ENCODE measurements at places on chromosomes 1 and 21. TPM values are rescaled to one million over a fixed set of nuclear protein-coding genes. Genes with fewer than 3 reads are reported as not detected.

Gene RBP7
- 162 TPM for polyA plus RNA-seq

Gene SHE
- 3.2 TPM for polyA plus RNA-seq

Gene CFHR4
- polyA plus RNA-seq = not detected

Gene BACH1
- 15.3 TPM for polyA plus RNA-seq

Gene PRAMEF25
- polyA plus RNA-seq = not detected

Gene S100A6
- 1,599 TPM for polyA plus RNA-seq

Gene ATP1A2
- 110 TPM for polyA plus RNA-seq

Gene TCHH
- polyA plus RNA-seq = 0.90 TPM

Gene OVAAL
- not detected for polyA plus RNA-seq

Gene TNFRSF4
- 1.4 TPM for polyA plus RNA-seq

Gene OPTC
- not detected for polyA plus RNA-seq

Gene ZNF683
- polyA plus RNA-seq = 0.46 TPM

Gene FAM229A
- polyA plus RNA-seq = 5.2 TPM

Gene PLA2G2F
- not detected for polyA plus RNA-seq

Gene SESN2
- 9.1 TPM for polyA plus RNA-seq

Gene OR2AK2
- polyA plus RNA-seq = not detected

Gene AQP10
- not detected for polyA plus RNA-seq

Gene AUNIP
- 0.22 TPM for polyA plus RNA-seq

Gene SCCPDH
- polyA plus RNA-seq = 14.6 TPM

Gene HORMAD1
- not detected for polyA plus RNA-seq

Gene MIXL1
- polyA plus RNA-seq = not detected

Gene RSPH1
- polyA plus RNA-seq = 1.6 TPM

Gene ADGRL4
- polyA plus RNA-seq = 25.2 TPM

Gene RCAN1
- polyA plus RNA-seq = 10.3 TPM

Gene AP4B1
- polyA plus RNA-seq = 7.2 TPM

Gene DOP1B
- polyA plus RNA-seq = 4.4 TPM

Gene KCNJ6
- under 0.01 TPM for polyA plus RNA-seq

Gene IQGAP3
- 0.22 TPM for polyA plus RNA-seq

Gene HUNK
- 1.3 TPM for polyA plus RNA-seq

Gene ZFP69B
- 0.22 TPM for polyA plus RNA-seq

Gene PGLYRP3
- polyA plus RNA-seq = not detected

Gene CACNA1S
- under 0.01 TPM for polyA plus RNA-seq

Gene P3R3URF
- not detected for polyA plus RNA-seq

Gene RPS27
- 19,190 TPM for polyA plus RNA-seq

Gene ZNF695
- polyA plus RNA-seq = 0.18 TPM

Gene NR1I3
- 0.21 TPM for polyA plus RNA-seq

Gene TMEM52
- polyA plus RNA-seq = 5.6 TPM

Gene KCNJ9
- not detected for polyA plus RNA-seq

Gene SCNM1
- polyA plus RNA-seq = 16.7 TPM

Gene SUSD4
- 0.91 TPM for polyA plus RNA-seq

Gene CNR2
- 0.11 TPM for polyA plus RNA-seq

Gene IFFO2
- polyA plus RNA-seq = 6.2 TPM

Gene KIF17
- 0.89 TPM for polyA plus RNA-seq

Gene HMGB4
- polyA plus RNA-seq = not detected

Gene TMEM269
- 0.05 TPM for polyA plus RNA-seq

Gene OR2L2
- not detected for polyA plus RNA-seq

Gene CCDC185
- polyA plus RNA-seq = not detected

Gene XCL1
- not detected for polyA plus RNA-seq

Gene OLFML3
- polyA plus RNA-seq = 59.0 TPM

Gene SEMA4A
- polyA plus RNA-seq = 9.5 TPM

Gene IFNLR1
- polyA plus RNA-seq = 2.3 TPM

Gene LEFTY2
- polyA plus RNA-seq = 13.2 TPM

Gene BRDT
- not detected for polyA plus RNA-seq

Gene KMO
- polyA plus RNA-seq = 1.0 TPM

Gene TAF1A
- polyA plus RNA-seq = 1.0 TPM

Gene NUDC
- polyA plus RNA-seq = 36.1 TPM
